ENCODE measurements at places on chromosomes 12 and 14.

DNA sequence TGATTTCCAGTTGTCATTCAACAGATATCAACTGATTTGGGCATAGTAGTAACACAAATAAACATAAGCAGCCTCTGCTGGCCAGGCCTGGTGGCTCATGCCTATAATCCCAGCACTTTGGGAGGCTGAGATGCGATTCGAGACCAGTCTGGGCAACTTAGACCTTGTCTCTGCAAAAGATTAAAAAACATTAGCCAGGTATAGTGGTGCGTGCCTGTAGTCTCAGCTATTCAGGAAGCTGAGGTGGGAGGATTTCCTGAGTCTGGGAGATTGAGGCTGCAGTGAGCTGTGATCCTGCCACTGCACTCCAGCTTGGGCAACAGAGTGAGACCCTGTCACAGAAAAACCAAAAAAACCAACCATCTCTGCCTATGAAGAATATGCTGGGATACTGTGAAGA is 7.1 kb downstream of the METAP2 start:
- DNase-seq: no peak

- no peak for DNase-seq
Measured at GRCh38 chr14:87994974-87995373, 2.0 kb upstream of the GALC start.

GRCh38 chr14:54339771-54340170 is 57.0 kb upstream of the CDKN3 start:
- no peak for DNase-seq

- no peak for DNase-seq
Measured at GRCh38 chr14:28830115-28830534, 63.5 kb downstream of the FOXG1 start.

DNA sequence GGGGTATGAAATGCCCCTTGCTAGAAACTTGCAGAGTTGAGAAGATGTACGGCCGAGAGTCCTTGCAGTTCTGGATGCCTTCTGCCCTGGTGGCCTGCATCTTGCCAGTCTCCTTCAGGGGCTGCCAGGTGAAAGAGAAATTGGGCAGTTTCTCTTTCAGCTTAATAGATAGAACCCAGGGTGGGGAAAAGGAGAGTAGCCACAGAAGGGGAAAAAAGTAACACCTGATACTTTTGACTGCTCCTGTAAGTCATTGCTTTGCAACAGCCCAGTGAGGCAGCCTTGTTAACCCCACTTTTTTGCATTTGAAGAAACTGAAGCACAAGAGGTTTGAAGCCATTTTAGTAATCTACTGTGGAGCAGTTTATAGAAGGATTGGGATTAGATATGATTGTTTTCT is 27.6 kb downstream of the TDP1 start:
- no peak for DNase-seq

GRCh38 chr12:115709540-115710011 is 567.9 kb downstream of the MED13L start:
- DNase-seq: no peak

DNA sequence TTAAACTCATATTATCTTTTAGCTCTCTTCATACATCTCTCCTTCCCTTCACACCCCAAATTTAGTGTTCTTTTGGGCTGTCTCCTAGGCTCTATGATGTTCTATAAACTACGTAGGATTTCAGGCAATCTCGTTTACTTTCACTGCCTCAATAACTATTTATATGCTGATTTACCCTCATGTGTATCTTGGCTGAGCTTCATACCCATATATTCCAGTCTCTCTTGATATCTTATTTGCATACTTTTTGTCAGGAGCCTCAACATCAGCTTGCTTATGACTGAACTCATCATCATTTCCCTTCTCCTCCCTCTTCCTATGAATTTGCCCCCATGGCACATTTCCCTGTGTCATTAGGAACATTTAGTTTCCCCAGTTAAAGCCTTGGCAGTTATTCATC is 262.1 kb upstream of the FBXO33 start:
- no peak for DNase-seq

Measured in iPS DF 6.9 (cell line).